GF-D8 (cell line): ENCODE measurements at places on chromosomes 13 and 19.

- no peak for DNase-seq
Measured at GRCh38 chr13:74005320-74006157, 128.7 kb downstream of the KLF12 start.

- no peak for DNase-seq
Measured at GRCh38 chr19:4455719-4456475, 1.7 kb downstream of the UBXN6 start.

- DNase-seq, result peak; percentile 25
Measured at GRCh38 chr19:43901395-43902390, 33.4 kb downstream of the ZNF45 start.

GRCh38 chr19:6020972-6021805, 43.2 kb upstream of the RANBP3 start:
- no peak for DNase-seq

DNA sequence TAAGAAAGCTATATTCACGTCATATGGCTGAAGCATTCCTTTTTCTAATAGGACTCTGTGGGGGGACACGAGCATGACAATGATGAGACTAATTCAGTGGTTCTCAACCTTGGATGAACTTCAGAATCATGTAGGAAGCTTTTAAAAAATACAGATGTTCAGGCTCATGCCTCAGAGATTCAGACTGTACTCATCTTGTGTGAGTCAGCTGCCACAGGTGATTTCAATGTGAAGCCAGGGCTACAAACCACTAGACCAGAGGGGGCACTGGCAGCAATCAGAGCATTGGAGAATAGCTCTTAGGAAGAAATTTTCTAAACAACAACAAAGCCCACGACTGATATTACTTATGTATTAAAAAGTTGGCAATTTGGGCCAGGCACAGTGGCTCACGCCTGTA, 91.7 kb downstream of the SERP2 start:
- DNase-seq, result no peak

GRCh38 chr13:71820699-71821098, 46.3 kb downstream of the DACH1 start:
- peak; percentile 36 for DNase-seq

DNA sequence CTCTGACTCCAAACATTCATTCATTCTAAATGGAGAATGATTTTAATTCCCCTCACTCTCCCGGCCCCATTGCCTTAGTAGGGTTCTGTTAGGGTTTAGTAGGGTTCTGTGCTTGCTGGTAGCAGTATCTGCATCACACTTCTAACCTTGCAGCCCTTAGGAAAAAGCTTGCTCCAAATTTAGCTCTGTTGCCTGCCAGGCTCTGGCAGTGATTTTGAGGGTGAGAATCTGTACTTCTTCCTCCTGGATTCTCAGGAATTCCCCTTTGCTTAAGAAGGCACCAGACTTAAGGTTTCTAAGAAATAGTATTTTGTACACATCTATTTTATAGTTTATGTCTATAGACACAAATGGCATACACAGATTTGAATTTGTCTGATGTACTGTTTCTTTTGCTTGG, 14.7 kb downstream of the B3GLCT start:
- DNase-seq, result no peak

DNA sequence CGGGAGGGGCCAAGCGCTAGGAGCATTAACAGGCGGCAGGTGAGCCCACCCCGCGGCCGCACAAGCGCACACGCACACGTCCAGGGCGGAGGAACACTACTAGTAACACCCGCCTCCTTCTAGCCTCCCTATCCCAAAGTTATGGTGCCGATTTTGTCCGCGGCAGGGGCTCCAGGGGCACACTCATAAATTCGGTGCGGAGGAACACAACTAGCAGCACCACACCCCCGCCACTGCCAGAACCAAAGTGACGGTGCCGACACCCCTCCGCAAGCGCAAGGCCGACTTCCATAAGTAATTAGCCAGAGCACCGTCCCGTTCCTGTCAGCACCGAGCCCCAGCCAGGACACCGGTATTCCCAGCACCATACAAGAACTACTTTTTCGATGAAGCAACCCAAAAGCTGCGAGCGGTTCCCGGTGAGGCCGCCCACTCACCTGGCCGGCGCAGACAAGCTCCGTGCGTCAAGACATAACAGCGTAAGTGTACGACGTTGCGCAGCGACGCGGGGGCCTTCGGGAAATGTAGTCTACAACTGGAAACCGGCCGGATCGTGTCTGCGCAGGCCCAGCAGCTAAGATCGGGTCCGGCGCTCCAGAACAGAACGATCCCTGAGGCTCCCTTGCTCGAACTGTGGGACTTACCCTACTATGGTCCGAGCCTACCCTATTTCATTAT, at the start of the genes ZNF540 and ZNF571:
Gene ZNF540, plus strand, starts transcription at position 573 of the 678 bp plus-strand sequence. CDS start 3,572 bp downstream, outside the sequence.
Gene ZNF571, minus strand, starts transcription at position 489 of the 678 bp plus-strand sequence. CDS start 8,116 bp downstream, outside the sequence.
- DNase-seq, result peak; percentile 65

- DNase-seq, result peak; percentile 16
Measured at GRCh38 chr19:18179957-18180356, 6.3 kb downstream of the IFI30 start.

DNA sequence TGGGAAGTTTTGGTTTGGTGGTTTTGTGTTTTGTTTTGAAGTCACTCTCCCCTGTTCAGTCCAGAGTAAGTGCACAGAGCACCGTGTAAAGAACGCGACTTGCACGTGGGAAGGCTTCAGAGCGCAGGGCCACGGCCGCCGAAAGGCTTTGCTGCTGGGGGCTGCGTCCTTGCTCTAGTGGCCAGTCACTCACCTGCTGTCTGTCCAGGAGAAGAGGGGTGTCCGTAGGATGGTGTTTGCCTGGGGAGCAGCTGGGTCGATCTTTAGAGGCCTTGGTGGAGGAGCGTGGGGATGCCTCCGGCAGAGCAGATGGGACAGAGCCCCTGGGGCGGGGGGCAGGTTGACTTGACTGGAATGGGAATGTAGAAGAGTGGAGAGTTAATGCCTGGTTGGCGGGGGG, 116.6 kb upstream of the MCF2L start:
- DNase-seq, result no peak
